Suppressor macrophage treated with lipopolysaccharide for 4 hours (primary cell): ENCODE measurements at places on chromosomes 2 and 18.

DNA sequence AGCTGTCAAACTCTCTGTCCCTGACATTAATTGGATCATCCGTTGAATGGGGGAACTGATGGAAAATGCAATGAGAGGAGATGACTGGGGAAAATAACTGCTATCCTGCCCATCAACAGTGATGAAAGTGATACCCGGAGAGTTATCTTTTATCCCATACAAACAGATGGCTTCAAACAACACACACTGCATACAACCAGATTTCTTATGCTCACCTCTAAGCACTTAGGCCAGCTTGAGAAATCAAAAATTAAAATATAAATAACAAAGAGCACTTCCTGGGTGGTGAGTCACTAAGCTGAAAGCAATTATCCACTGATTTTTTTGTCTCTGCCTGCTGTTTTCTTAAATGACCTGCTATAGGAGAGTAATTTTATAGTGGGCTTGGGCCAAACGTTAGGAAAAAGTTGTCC, 237.6 kb upstream of the RGPD4 start:
- no peak for DNase-seq

GRCh38 chr2:82007071-82007664, 1702.6 kb upstream of the LRRTM1 start:
- no peak for DNase-seq

- peak; percentile 84 for DNase-seq
Observed at GRCh38 chr2:58039170-58039611, 7.4 kb upstream of the VRK2 start.

DNA sequence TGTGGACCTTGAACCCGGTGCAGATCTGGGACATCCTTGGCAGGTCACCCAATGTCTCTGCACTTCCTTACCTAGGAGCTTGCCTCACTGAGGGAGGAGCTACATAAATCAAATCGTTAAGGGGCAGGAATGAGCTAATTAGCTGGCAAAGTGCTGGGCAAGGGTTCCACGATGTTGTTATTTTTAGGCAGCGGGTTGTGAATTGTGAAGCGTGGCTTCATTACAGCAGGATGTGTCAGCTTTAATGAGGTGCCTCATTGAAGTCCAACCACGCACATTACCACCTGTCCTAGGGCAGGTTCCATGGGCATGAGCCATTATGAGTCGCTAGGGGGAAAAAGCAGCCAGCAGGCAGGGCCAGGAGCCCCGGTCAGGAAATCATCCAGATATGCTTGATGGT, 127.0 kb upstream of the AGAP1 start:
- DNase-seq, result no peak

GRCh38 chr2:162232671-162233070, 10.6 kb downstream of the FAP start:
- DNase-seq, result no peak

DNA sequence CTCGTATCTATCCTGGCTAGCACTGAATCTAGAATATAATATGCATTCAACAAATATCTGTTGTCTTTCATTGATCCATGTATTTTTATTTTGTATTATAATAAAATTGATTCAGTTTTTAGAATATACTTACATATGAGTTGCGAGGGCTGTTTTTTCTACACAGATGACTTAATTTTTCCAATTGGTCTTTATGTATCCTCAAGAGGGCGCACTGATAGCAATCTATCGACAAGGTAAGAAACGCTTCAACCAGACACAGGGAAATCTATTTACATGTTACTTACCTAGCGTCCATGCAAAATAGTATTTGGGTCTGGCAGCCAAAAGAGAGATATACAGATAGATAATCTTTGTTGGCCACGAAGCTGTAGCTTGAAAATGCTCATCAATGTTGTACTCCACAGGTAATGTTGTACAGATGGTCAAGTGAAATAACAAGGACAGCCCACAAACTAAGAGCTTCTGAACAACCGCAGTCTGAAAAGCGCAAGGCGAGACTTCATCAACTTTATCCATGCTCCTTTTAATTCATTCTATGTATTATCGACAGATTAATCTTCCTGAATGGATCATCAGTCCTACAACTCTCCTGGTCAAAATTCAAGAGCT, 35.5 kb upstream of the KIDINS220 start:
- peak; percentile 63 for DNase-seq

DNA sequence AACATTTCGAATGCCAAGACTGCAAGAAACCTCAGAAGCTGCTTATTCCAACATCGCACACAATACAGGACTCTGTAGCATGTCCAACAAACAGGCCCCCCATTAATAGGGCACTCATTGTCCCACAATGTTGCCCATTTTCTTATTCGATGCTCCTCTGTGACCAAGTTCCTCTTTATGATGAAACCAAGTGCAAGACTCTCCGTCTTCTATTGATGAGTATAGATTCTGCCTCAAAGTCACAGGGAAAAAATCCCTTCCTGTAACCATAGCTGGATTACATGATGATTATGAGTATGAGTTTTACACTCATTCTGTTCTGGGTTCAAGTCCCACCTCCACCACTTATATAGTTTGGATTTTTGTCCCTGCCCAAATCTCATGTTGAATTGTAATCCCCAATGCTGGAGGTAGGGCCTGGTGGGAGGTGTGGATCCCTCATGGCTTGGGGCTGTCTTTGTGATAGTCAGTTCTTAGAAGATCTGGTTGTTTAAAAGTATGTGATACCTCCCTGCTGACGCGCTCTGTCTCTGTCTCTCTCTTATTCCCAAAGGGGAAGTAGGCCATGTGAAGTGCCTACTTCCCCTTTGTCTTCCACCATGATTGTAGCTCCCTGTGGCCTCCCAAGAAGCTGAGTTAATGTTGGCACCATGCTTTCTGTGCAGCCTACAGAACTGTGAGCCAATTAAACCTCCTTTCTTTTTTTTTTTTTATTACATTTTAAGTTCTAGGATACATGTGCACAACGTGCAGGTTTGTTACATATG, 148.7 kb downstream of the OSR1 start:
- no peak for DNase-seq
